ENCODE measurements at places on chromosomes 7 and 10.
A peak's percentile ranks its signal among the peaks of the same experiment; 100 is the strongest.

DNA sequence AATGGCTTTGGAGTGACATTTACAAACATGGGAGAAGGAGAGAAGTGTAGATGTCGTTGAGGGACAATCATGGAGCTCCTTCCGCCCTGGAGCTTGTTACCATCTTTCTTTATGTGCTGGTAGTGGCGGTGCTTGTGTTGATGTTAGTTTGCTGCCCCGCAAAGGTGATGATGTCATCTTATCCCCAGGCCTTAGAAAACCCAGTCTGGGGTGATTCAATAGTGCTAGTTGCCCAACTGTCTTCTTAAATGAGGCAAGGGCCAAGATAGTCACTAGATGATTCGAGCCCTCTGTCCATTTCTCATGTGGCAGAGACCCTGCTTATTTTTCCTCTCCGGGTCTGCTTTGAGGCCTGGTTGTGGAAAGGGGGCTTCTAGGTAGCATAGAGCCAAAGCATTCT lies 277.4 kb downstream of the CCSER2 start:
- DNase-seq: peak; percentile 22

GRCh38 chr7:27242555-27243339 lies at the start of gene EVX1:
Gene EVX1 (plus strand): TSS chr7:27242802. CDS start chr7:27243031, 229 bp downstream.
- peak; percentile 10 for DNase-seq

- no peak for DNase-seq
These were observed 60.1 kb upstream of the ELN start for GRCh38 chr7:73967832-73968290.

- peak; percentile 32 for DNase-seq
These were observed 22.2 kb upstream of the BAIAP2L1 start for GRCh38 chr7:98423043-98423442.

DNA sequence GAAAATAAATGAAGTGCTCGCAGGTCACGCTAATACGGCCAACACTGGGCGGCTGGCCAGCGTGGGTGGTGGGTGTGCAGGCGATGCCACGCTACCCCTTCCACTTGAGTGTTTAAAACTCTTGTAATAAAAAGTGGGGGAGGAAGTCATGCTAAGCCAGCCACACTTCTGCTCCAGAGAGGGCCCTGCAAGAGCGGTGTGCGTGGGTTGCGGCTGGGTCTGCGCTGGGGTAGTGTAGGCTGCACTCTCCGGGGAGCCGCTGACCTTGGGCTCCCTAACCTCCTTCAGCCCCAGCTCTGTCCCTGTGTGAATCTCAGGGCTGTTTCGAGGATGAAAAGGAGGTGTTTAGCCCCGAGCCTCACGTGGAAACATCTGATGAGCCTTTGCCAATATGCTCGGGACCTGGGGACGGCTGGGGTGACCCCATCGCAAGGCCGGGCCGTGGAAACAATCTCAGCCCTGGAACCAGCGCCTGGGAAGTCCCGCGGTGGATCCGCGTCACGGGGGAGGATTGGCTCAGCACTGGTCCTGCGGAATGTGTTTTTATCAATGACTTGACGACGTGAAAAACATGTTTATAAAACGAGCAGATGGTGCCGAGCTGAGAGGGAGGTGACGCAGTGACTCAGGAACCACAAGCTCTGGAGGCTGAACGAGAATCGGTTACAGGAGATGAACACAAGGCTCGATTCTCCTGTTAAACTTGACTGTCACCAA lies 278.5 kb downstream of the DNAJB6 start:
- DNase-seq: peak; percentile 3

DNA sequence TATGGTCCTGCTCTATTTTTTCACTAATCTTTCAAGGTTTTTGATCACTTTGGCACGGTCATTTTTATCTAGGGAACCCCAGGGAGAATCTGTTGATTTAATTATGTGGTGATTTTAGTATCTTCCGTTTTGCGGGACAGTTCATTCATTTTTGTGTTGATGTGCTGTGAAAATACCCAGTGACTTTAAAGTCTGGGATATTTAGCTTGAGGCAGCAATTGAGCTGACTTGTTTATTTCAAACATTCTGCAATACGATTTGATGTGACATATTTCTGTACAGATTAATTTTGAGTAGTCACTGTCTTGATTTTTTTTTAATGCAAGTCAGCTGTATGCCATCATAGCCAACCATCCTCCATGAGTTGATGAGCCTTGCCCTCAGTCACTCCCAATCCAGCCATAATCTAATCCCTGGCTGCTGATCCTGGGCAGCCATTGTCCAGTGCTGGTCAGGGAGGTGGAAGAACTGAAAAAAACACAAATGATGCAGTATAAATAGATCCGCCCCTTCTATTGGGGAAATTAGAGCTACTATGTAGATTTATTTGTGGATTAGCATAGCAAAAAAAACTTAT lies 183.4 kb downstream of the CCSER2 start:
- no peak for DNase-seq

DNA sequence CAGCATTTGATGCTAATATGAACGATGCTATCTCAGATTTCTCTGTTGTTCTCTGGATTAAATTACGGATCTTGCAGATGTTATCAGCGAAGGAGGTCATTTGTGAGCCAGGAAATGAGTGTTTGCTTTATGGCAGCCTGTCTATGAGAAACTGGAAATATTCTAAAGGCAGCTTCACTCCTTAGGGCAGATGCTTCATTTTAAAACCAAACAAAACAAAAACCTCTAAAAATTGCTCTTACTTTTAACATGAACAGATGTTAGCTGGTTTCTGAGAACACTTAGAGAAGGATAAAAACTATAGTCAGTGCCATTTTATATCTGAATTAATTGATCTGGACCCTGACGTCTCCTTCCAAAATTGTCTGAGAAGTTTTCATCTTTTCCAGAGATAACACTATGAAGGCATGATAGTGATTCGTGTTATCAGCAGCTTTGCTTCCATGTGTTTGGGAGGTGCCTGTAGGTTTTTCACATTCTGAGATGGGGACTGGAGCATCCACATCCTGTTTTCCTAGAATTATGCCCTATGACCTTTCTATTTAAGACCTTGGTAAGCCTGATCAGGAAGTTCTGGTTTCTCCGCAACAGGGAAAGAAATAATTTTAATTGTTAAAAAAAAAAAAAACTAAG lies 53.1 kb downstream of the CPED1 start:
- DNase-seq: no peak

- DNase-seq: peak; percentile 78
These were observed 19.3 kb downstream of the TCAF1 start for GRCh38 chr7:143882604-143883078.

DNA sequence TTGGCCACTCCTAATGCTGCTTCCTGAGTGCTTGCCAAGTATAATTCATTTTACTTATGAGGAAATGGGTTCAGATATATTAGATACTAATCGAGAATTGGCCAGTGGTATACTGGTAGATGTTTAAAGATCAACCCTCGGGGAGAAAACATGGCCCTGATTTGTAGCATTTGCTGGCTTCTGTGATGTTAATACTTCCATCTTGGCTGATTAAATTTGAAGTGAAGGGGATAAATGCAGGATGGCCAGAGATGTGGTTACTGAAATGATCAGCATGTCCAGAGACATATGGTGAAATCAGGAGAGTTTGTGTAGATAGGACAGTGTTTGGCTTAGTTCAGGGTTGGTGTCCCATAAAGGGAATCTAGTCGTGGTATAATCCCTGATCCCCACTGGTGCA lies 11.2 kb downstream of the UBE2D4 start:
- DNase-seq: no peak

- DNase-seq: no peak
These were observed 21.9 kb downstream of the SND1 start for GRCh38 chr7:127673902-127674301.

GRCh38 chr7:604884-605531 lies 85.4 kb upstream of the PDGFA start:
- DNase-seq: peak; percentile 53

- peak; percentile 86 for DNase-seq
These were observed 155.3 kb upstream of the AKR1E2 start for GRCh38 chr10:4670737-4671136.

DNA sequence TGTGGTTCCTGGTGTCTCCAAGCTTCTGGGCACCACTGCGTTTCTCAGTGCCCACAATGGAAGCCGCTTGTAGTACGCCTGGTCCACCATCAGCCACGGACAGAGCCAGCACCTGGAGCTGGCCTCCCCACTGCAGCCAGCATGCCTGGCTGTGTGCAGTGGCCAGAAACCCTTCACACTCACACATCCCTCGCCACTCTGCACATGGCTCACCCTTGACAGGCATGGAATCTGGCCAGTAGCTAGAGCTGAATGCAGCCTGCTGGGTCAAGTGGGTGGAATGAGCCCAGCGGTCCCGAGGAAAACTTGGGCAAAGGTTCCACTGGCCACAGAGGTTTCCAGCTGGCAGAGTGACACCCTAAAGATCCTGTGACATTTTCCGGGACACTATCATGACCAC lies 146.0 kb upstream of the ADO start:
- DNase-seq: no peak

DNA sequence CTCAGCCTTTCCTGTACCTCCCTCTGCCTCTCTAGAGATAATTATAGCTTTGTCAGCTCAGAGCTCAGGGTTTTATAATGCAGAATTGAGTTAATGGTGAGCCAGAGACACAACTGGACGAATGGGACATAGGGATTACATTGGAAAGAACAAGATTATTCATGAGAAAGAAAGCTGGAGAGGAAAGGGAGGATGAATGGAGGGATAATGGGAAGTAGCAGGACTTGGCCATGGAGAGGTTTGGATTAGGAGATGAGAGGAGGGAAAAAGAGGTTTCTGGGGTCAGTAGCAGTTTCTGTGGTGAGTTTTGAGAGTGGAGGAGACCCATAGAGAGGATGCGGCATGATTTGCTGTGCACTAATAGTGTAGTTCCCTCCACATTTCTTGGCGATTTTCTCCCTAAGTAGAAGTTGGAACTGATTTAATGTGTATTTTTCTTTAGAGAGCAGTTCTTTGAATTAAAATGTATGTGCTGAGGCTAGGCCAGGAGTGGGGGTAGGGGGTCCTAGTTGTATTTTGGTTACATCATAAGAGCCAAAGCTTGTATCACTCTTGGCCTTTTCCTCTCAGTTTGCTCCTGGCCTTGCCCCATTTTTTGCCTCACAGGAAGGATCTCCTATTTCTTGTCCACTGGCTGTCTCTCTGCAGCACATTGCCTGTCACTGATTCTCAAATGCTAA lies 107.4 kb downstream of the MKX start:
- DNase-seq: no peak

DNA sequence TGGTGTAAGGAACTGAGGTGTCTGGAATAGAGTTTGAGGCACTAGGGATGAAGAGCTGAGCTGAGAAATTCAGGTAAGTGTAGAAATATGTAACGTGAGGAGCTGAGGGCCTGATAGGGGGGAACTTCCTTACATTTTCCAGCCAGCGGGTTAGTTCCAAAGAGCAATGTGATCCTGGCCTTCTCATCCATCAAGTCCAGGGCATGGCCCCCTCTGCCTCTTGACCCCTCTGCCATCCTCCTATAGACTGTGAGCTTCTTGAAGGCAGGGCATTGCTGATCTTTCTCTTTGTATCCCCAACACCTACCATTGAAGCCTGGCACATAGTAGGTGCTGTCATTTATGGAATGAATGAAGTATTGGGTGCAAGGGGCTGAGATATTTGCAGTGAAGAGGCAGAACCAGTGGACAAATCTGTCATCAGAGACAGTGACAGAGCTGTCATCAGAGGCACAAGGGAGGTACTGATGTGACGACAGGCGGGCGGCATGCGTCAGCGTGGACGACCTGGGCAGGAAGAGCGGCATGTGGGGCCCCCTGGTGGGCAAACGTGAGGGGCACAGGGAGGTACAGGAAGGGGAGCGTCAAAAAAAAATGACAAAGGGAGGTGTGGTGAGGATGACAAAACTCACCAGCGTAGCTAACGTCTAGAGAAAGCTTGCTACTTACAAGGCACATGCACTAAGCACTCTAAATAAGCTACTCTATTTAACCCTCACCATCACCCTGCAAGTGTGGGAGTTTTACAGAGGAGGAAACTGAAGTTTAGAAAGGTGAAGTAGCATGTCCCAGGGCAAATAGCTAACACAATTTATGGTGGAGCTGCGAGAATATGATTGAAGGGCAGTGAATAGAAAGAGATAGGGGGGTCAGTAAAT lies 5.2 kb upstream of the CAMK2G start:
- DNase-seq: peak; percentile 85

Measured in cardiac fibroblast (primary cell).